ENCODE measurements at places on chromosomes 12 and 14.

DNA sequence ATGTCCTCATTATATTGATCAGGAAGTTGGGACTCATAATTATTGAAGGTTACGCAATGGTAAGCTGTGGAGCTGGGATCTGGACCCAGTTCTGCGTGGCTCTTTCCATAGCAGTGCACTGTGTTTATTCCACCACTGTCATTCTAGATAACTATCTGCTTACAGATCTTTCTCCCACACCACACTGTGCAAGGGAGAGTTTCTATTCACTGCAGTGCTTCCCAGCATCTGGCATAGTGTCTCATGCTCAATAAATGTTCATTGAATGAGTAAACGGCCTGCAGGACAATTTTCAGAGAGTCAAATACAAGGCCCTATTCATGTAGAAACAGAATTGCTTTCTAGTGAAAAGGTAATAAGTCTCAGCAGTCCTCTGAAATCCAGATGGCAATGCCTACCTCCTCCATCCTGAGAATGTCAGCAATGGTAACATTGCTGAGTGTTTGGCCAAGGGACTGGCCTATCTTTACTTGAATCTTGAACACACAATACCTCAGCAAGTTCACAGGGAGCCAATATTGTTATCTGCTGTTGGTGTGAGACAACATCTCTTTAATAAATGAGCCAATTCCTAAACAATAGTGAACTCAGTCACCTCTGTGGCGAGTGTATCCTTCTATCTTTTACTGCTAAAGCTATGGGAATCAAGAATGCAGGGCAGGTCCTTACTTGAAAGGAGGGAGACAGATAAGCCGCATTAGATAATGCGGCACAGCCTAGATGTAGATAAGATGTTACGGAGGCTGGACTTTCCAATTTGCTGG lies 332.4 kb upstream of the PRICKLE1 start:
- peak; percentile 79 for DNase-seq

DNA sequence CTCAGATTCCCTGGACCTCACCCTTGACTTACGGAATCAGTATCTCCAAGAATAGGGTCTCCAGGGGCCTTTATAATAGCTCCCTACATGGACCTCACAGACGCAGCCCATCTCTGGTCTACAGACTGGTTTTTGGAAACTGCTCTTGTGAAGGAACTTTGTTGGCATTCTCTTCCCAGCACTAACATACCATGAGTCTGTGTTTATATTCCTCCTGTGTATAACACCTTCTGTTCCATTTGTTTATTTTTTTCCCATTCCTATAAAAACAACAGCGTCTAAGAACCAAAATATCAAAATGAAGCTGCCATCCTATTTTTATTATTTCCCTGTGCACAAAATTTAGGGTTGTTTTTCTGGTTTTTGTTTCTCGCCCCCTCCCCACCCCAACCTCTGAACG lies 131.1 kb downstream of the NEDD1 start:
- no peak for DNase-seq

GRCh38 chr12:1908758-1909157 lies 9.7 kb downstream of the CACNA2D4 start:
- no peak for DNase-seq

GRCh38 chr12:74328623-74329022 lies 209.0 kb upstream of the ATXN7L3B start:
- no peak for DNase-seq

DNA sequence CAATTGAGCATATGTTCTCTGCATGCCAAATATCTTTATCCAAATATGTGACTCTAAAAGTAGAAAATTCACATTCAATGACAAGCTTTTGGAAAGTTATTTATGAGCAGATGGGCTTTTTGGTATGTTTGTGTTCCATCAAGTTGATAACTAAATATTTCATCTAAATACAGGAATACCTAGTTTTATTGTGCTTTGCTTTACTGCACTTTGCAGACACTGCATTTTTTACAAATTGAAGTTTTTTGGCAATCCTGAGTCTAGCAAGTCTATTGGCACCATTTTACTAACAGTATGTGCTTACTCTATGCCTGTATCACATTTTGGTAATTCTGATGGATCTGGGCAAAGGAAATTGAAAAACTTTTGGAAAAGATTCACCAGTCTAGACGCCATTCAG lies 133.8 kb downstream of the ATXN7L3B start:
- DNase-seq: no peak

- DNase-seq: no peak
Observed at GRCh38 chr12:73361156-73361863, 1089.1 kb downstream of the TRHDE start.

- DNase-seq: no peak
Observed at GRCh38 chr14:89317051-89317691, 99.9 kb downstream of the FOXN3 start.

DNA sequence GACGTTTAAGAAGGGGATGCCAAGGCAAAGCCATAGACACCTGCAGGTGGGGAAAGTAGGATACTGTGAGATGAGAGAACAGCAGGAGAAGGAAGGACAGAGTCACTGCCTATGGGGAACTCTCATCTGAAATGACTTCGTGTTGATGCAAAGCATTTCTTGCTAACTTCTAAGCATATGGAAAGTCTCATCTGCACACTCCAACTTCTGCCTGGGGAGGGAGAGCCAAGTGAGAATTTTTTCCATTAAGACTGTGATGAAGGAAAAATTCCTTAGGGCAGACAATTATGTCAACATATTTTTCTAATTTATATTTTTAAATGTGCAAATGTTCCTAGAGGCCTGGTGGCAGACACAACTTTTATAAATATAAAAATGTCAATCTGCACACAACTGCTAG lies 115.3 kb downstream of the IPO8 start:
- no peak for DNase-seq

DNA sequence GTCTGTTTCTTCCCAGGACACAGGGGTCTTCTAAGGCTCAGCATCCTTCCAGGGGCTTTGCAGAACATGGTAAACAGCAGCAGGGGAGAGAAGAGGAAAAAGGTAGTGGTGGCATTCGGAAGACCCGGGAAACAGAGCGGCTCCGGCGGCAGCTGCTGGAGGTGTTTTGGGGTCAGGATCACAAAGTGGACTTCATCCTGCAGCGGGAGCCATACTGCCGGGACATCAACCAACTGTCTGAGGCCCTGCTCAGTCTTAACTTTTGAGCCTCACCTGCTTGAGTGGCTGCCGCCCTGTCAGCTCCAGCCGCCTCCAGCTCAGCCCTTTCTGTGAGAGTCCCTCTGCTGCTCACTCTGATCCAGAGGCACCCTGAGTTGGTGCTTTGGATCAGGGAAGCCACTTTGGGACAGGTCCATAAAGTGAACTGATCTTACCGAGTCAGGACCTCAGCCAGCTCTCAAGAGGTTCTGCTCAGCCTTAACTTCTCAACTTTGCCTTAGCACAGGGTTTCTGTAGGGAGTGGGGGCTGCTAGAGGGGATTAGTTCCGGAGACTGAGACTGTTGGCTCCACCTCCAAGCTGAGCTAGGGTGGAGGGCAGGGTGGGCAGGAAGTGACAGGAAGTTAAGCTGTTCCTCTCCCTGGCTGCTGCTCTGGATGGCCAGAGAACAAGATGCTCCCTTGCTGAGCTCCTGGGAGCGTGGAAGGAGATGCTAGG lies 5.4 kb downstream of the SDR39U1 start:
- no peak for DNase-seq

GRCh38 chr14:52693036-52693435 lies 2.3 kb downstream of the ERO1A start:
- no peak for DNase-seq

DNA sequence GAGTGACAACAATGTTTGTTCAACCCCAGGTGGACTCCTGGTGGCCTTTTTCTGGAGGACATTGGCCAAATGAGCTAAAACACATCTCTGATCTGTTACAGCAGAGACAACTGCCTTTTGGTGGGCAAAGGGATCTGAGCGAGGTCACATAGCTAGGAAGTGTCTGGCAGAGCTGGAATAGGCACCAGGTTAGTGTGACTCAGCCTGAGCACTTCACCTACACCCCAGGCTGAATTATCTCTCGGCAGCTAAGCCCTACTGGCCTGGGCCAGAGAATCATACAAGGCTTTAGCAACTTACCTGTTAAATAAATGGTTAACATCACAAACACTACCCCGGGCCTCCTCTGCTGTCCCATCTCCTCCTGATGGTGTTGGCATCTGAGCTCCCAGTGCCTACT lies 50.2 kb upstream of the HSPB8 start:
- no peak for DNase-seq

- DNase-seq: no peak
Observed at GRCh38 chr12:1870998-1871917, 47.2 kb downstream of the CACNA2D4 start.

DNA sequence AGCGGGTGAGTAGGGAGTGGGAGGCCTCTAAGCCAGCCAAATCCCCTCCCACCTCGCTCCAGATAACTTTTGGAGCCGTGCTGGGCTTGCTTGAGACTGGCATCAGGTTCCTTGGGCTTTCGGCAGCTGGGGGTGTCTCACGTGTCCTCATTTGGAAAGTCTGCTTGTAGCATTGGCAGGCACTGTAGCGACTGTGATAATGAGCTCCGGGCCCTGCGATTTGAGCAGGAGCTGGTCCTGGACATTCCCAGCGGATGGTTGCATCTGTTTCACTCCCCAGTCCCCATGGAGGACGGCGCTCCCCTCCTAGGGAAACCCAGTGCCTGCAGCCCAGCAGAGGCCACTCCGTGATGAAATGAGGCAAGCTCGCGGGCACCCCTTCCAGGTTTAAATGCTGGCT lies 49.4 kb downstream of the DGLUCY start:
- no peak for DNase-seq

DNA sequence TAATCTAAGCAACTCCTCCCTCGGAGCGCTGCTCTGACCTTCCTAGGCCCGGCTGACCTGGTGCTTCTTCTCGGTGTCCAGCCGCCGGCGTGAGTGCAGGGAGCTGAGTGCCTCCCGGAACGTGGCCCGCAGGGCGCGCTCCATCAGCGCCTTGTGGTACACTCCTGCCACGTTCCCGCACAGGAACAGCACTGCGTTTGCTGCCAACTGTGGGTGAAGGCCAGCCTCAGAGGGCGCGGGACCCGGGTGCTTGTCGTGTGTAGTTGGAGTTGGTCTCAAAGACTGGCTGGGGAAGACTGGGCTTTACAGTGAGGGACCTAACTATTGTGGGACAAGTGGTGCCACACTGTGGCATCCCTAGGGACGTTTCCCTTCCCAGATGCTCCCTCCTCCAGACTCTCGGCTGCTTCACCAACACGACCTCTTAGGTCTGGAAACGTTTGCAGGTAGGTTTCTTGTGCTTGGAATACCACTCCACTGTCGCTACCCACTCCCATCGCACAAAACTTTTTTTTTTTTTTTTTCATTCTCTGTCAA lies 3.1 kb downstream of the ADCY4 start:
- no peak for DNase-seq

GRCh38 chr12:127081058-127081457 lies 1185.9 kb upstream of the TMEM132C start:
- no peak for DNase-seq

GRCh38 chr14:57080691-57081090 lies 188.0 kb downstream of the EXOC5 start:
- no peak for DNase-seq

DNA sequence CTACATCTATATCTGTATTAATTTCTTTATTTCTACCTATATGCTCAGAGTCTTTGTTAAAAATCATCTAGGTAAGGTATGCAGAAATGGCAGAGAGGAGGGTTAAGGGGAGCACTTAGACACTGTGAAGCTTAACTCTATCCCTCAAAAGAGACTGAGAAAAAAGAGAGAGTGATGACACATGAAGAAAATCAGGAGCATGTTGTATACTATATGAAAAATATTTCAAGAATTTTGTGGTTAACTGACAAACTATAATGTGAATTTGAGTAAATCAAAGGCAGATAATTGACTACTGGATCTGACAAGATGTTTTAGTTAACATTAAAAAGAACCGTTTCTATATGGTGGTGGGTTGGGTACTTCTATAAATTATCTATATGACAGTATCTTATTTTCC lies 1814.2 kb upstream of the SEL1L start:
- DNase-seq: no peak

DNA sequence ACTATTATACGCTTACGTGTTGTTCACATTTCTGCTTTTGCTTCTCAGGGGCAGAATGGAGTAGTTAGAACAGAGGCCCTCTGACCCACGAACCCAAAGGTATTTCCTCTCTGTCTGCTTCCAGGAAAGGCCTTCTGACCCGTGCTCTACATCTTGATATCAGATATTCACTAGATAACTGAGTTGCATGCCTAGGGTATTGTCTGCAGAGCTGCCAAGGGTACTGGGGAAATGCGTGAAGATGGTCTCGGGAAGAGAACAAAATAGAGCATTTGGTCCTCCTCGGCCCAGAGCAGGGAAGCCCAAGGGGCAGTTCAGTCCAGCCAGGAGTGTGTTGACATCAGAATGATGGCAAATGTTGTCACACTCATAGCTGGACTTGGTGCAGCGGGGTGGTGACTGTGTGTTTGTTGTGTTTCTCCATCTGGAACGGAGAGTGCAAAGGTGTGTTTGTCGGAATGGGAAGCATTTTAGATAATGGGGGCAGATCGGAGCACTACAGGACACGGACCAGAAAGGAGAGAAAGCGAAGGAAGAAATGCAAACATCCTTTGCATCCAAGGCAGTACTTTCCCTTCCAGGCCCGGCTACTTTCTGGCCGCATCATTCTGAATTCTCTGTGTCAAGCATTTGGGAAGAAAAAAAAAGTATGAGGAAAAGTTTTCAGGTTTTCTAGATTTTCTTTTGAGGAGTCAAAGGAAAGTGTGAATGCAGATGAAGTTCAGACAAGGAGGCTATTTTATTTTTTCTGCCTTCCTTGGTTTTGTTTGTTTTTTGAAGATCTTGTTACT lies 8.1 kb downstream of the GLT1D1 start:
- DNase-seq: no peak

GRCh38 chr12:46935271-46935847 lies 109.6 kb upstream of the SLC38A4 start:
- no peak for DNase-seq

DNA sequence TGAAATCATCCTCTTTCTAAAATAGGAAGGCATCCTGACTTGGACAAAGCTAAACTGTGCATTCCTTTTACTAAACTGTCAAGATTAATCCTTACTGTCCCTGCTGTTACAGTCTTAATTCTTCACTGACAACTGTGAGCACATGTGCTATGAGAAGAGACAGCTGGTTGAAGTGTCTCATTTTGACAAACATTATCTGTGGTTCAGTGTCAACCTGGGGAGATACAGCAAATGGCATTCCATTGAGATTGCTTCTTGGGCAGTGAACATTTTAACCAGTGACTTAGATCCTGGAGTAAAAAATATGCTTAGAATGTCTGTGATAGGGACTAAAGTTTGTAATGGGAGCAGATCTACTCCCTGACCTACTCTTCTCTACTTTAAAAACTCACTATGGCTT lies 552.6 kb upstream of the ATP2B1 start:
- DNase-seq: peak; percentile 33

- DNase-seq: no peak
Observed at GRCh38 chr12:69514845-69515244, 44.7 kb downstream of the FRS2 start.

GRCh38 chr14:102028733-102029132 lies 58.1 kb downstream of the HSP90AA1 start:
- DNase-seq: peak; percentile 87

DNA sequence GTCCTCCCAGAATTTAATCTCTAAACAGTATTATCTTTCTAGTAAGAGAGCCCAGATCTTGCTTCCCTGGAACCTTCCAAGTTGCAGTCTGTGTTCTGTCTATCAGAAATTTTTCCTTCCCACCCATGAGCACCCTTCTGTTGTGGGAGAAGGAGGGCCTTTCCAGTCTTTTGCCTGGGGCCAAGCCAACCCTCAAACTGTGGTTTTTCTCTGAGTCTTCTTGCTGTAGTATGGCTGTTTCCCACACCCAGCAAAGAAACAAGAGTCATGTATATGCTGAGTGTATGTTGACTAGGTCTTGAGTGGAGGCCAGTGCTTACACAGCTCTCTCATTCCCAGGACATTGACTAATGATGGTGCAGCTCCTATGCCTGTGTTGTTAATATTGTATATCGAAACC lies 104.5 kb downstream of the TGFB3 start:
- peak; percentile 99 for DNase-seq

All from astrocyte (in vitro differentiated cells and primary cell).